ENCODE measurements at places on chromosomes 4 and X.

- DNase-seq = no peak
These were observed 275.7 kb upstream of the RASGEF1B start for GRCh38 chr4:81747242-81747930.

- DNase-seq = no peak
These were observed 68.0 kb upstream of the GRID2 start for GRCh38 chr4:92235731-92236130.

DNA sequence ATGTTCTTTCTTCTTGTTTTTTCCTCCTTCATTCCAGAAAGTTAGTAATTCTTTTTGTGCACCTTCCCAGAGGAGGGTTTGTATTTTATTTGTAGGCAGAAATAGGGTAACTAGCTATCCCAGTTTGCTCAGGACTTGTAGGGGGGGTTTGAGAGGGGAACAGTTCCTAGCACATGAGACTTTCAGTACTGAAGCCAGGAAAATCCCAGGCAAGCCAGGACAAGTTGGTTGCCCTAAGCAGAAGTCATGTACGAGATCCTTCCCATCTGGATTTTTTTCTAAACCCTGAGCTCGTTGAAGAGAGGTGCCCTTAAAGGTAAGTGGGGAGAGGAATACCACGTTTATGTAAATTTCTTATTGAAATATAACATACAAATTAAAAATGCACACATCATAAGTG is 15.6 kb upstream of the TAB3 start:
- DNase-seq = no peak

DNA sequence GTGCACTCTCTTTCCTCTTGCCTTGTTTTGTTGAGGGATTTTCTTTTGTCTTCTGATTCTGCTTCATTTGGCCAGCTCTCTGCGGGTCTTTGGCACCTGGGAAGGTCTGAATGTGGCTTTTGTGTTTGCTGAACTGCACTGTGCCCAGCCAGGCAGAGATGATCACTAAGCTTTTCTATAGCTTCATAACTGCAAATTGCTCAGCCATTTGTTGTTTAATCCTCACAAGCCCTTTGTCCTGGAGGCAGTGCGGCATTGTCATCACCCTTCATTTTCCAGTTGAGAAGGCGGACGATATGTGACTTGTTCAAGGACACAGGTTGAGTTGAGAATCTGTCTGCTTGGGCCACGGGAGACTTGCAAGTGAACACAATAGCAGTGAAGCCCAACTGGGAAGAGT is 46.0 kb upstream of the SFRP2 start:
- no peak for DNase-seq

- DNase-seq = no peak
These were observed 709.8 kb upstream of the HS3ST1 start for GRCh38 chr4:12138488-12138887.

- no peak for DNase-seq
These were observed 10.0 kb downstream of the TMEM164 start for GRCh38 chrX:110012818-110013485.

DNA sequence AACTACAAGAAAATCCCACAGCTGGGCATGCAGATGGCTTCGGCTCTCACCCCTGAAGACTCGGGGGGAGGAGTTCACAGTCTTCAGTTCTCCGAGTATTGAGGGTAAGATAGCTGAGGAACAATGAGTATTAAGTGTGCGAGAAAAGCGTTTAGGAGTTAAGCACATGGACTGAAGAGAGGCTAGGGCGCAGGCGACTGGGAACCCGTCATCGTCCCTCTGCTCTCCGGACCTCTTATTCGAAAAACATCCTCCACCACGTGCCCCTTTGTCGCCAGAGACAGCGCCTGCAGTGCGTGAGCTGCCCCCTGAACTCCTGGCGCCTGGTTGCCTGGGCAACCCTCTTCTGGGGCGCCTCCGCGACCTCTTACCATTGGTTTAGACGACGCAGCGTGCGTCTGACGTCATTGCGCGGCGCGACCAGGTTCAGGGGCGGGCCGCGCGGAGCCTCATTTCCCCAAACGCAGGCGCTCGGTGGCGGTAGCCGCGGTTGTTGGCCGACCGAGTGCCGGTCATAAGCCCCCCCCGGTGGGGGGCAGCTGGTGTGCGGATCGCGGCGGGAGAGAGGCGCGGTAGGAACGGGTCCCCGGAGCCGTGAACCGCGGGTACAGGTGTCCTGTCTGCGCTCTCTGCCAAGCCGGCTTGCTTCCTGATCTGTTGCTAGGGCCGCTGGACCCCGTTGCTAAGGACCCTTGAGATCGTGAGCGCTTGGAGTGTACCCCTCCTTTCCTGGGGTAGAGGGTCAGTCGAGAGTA is at the start of gene PACRGL:
Gene PACRGL, plus strand, starts transcription at position 452 of the 755 bp plus-strand sequence. CDS start 4,024 bp downstream, outside the sequence.
- DNase-seq = peak; percentile 81

DNA sequence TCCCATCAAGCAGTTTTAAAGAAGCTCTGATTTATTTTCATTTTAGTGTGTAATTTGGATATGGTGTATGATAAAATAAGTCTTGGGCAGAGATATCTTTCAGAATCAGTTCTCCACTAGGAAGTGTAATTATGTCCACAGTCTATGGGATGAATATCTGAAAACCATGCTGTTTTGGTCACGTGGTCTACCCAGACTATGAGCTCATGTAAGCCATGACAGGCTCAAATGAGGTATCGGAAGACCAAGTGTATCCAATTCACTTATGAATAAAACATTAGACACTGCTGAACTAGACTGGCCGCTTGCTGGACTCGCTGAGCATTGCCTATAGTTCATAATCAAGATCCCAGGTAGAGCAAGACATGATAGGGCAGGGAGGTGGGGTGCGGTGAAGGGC is 50.5 kb downstream of the SOD3 start:
- DNase-seq = no peak

GRCh38 chrX:152637649-152638442 is at the start of gene GABRQ:
Gene GABRQ (plus strand): TSS chrX:152637895. CDS start chrX:152638203, 308 bp downstream.
- DNase-seq = no peak

DNA sequence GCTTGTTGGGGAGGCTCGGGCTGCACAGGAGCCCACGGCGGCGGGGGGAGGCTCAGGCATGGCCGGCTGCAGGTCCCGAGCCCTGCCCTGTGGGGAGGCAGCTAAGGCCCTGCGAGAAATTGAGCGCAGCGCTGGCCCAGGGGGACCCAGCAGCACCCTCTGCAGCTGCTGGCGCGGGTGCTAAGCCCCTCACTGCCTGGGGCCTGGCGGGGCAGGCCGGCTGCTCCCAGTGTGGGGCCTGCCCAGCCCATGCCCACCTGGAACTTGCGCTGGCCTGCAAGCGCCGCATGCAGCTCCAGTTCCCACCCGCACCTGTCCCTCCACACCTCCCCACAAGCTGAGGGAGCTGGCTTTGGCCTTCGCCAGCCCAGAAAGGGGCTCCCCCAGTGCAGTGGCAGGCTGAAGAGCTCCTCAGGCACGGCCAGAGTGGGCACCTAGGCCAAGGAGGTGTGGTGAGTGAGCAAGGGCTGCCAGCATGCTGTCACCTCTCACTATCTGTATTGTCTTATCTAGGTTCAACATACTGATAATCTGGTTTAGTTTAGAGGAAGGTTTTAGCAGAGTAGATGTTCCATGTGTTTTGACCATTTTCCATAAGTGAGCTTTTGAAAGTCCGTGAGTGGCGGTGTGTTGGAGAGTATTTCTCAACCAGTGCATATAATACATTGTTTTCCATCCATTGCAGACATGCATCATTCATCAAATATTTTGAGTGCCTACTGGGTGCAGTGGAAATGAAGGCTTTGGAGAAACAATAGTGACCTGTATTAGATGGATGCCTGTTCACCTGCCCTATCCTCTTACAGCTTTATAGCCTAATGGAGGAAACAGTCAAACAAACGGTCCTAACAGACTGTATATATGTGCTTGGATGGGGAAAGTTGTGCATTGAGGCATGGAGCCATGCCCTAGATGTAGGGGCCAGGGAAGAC is 13.1 kb downstream of the PI4K2B start:
- DNase-seq = no peak

DNA sequence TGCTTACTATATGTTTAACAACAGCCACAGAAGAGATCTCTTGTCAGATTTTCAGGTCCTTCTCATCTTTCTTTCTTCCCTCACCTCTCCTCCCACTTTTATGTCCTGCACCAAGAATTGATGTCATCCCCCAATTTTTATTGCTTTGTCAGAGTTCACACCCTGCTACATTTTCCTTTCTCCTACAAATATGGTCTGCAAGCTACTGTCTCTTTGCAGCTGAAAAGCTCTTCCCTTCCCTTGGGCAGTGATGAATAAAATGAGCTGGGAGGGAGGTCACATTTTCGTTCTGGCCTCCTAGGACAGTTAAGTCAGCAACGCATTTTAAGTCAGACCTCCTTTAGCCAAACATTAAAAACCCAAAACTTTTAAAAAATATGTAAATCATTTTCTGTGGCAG is 26.7 kb upstream of the VEGFD start:
- no peak for DNase-seq
